Naive thymus-derived CD8-positive, alpha-beta T cell (primary cell): ENCODE measurements at places on chromosomes 6 and 20. TPM values are rescaled to one million over a fixed set of nuclear protein-coding genes. Genes with fewer than 3 reads are reported as not detected.

GRCh38 chr6:14912226-14912625, 333.6 kb upstream of the JARID2 start:
- DNase-seq, result no peak
- H3K36me3 ChIP-seq, result no peaks in the 10 kb centered on the region
- H3K27ac ChIP-seq, result no peak overlapping the region
- peaks cover 23% of the 10 kb centered on the region for H3K4me1 ChIP-seq

- no peak for DNase-seq
- H3K4me3 ChIP-seq, result no peak overlapping the region
- no peak overlapping the region for H3K27ac ChIP-seq
- peaks cover 18% of the 10 kb centered on the region for H3K4me1 ChIP-seq
- peaks cover 28% of the 10 kb centered on the region for H3K27me3 ChIP-seq
These were observed 3.3 kb upstream of the AARS2 start for GRCh38 chr6:44316481-44316880.

DNA sequence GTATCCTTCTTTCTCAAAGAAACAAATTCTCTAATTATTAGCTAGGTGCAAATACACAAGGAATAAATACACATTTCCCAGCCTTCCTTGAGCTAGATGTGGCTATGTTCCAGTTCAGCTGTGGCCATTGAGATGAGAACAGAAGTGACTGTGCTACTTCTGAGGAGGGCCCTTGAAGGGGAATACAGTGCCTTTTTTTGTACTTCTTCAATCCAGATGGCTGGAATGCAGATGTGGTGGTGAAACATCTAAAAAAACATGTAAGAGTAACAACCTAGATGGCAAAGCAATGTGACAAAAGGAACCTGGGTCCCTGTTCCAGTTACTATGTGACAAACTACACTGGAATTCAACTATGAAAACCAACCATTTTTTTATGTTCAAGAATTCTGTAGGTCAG, 115.4 kb upstream of the DST start:
- H3K27me3 ChIP-seq, result no peaks in the 10 kb centered on the region
- H3K27ac ChIP-seq, result no peak overlapping the region
- H3K4me1 ChIP-seq, result no peaks in the 10 kb centered on the region
- H3K4me3 ChIP-seq, result no peak overlapping the region

DNA sequence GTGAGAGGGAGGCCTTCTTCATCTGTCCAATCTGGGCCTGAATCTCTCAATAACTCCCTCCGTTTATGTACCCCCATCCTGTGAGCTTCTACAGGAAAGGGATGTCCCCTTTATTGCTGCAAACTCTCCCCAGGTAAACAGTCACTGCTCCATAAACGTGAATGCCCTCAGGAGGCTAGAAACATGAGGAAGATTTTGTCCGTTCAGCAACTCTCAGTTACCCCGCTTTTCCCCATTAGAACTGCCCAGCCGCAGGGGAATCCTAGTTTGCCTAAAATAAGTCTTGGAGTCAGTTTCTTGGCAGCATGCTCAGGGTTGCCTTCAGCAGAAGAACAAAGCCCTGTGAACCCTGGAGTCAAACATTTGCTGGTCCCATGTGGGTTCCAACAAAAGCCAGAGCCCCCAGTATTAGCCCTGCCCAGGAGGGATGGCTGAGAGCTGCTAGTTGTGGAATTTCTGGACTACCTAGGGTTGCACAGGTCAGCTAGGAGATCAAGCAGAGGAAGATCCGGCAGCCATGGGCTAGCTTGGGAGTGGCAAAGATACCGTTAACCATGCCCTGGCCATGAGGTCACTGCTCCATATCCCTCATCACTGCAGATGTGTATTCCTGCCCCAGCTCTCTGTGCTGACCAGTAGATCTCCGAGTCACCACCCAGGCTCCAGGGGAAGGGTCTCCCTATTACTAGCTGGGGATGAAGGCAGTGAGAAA, 640 bp downstream of the LRRN4 start:
- H3K27me3 ChIP-seq, result peaks cover 59% of the 10 kb centered on the region
- no peak for DNase-seq
- no peaks in the 10 kb centered on the region for H3K36me3 ChIP-seq
- peak overlapping the region; percentile 57 for H3K4me3 ChIP-seq

DNA sequence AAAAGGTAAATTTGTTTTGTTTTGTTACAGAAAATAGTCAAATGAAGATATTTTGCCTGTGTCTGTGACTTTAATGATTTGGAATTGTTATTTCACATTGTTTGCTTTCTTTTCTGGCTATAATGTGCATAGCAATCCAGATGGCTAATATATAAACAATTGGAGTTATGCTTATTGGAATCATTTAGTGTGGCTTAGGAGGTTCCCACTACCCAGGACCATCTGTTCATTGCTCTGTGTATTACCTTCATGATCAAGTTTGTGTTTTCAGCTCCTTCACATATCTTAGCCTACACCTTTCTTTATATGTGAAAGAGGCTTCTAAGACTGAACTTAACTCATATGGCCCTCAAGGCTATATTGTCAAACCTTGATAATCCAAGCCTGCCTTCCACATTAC, 232.9 kb downstream of the BCKDHB start:
- no peaks in the 10 kb centered on the region for H3K27me3 ChIP-seq
- H3K27ac ChIP-seq, result no peak overlapping the region
- peaks cover 6% of the 10 kb centered on the region for H3K4me1 ChIP-seq
- DNase-seq, result no peak
- H3K4me3 ChIP-seq, result no peak overlapping the region

GRCh38 chr20:62985444-62985778, 21.4 kb downstream of the BHLHE23 start:
- H3K27ac ChIP-seq, result no peak overlapping the region
- no peaks in the 10 kb centered on the region for H3K27me3 ChIP-seq
- peaks cover 27% of the 10 kb centered on the region for H3K4me1 ChIP-seq
- no peak overlapping the region for H3K4me3 ChIP-seq
- H3K36me3 ChIP-seq, result no peaks in the 10 kb centered on the region

DNA sequence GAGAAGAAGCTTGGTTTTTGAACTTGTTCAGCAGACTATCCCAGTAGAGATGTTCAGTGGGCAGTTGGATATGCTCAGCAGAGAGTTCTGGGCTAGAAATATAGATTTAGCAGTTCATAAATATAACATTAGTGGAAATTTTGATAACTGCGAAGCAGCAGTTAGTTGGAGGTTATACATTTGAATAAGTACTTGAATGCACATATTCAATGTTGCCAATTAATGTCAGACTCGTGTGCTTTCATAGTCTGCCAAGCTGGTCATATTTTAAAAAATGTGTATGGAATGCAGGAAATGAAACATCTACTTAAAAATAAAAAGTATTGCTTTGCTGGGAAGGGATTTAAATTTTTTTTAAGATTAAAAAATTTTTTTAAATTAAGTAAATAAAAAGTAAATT, 92.5 kb upstream of the E2F3 start:
- no peak overlapping the region for H3K27ac ChIP-seq
- H3K4me1 ChIP-seq, result no peaks in the 10 kb centered on the region
- DNase-seq, result no peak
- no peak overlapping the region for H3K4me3 ChIP-seq

- H3K4me3 ChIP-seq, result no peak overlapping the region
- no peak for DNase-seq
- H3K27ac ChIP-seq, result no peak overlapping the region
These were observed 162.8 kb downstream of the BTBD9 start for GRCh38 chr6:38476888-38477287.

DNA sequence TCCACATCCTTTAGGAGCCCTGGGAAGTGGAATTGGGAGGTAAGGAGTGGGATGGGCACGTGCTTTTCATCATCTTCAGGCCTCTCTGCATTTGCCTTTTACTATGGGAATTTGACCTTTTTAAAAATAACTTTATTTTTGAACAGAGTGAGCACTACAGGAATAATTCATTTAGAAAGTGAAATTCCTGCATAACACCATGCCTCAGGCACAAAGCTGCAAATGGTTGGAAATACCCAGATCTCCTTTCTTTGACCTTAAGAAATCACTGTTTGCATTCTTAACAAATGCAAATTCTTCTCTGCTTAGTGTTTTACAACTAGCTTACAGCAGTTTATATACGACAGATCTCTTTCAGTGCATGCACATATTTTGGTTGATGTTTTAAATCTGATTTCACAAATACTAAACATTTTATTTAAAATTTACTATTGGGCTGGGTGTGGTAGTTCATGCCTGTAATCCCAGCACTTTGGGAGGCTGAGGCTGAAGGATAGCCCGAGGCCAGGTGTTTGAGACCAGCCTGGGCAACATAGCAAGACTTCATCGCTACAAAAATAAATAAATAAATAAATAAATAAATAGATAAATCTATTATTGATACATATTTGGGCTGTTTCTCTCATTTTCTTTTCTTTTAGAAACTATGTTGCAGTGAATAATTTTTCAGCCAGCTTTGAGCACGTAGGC, 24.5 kb downstream of the CST8 start:
- H3K27ac ChIP-seq, result no peak overlapping the region
- DNase-seq, result no peak
- no peaks in the 10 kb centered on the region for H3K27me3 ChIP-seq
- H3K4me3 ChIP-seq, result no peak overlapping the region
- H3K4me1 ChIP-seq, result no peaks in the 10 kb centered on the region

DNA sequence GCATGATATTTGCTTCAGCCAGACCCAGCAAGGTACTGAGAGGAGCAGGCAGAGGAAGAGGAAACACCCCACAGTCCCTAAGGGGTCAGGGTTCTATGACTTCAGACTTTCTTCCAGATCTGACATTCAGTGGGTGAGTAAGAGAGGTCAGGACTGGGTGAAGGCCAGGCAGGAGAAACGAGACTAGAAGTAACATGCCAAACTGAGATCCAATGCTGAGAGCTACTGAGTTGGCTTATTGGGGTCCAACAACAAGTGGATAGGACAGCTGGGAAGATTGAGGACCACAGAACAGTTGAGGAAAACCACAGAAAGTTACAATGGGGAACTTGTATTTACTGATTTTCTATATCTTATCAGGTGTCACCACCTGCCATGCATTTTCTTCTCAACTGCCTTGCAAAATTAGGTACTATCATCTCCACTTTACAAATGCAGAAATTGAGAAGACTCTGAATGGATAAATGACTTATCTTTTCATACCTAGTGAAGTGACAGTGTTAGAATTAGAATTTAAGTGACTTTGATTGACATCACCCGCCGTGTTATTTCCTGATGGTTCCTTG, 43.8 kb upstream of the HIVEP1 start:
- H3K36me3 ChIP-seq, result no peaks in the 10 kb centered on the region
- H3K4me1 ChIP-seq, result peaks cover 17% of the 10 kb centered on the region
- H3K27me3 ChIP-seq, result no peaks in the 10 kb centered on the region
- no peak for DNase-seq
- no peak overlapping the region for H3K4me3 ChIP-seq

GRCh38 chr20:38256021-38256420, 4.5 kb downstream of the KIAA1755 start:
- no peak for DNase-seq
- H3K36me3 ChIP-seq, result no peaks in the 10 kb centered on the region
- H3K27ac ChIP-seq, result no peak overlapping the region
- H3K4me1 ChIP-seq, result peaks cover 12% of the 10 kb centered on the region
- no peak overlapping the region for H3K4me3 ChIP-seq

DNA sequence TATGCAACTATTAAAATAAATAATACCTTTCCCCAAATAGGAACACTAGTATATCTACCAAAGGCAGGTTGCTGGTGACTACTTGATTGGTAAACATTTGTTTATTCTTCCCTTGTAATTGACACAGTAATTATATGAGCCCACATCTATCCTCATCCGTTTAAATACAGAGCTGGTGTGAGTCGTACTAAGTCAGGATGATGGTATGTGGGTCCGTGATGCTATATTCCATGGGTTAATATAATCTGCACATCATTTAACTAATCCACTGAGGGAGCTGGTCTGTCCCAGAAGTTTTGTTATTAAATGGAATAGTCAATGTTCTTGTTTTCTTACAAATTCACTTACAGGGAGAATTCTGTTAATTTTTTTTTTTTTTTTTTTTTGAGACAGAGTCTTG, 164.0 kb upstream of the AGPAT4 start:
- DNase-seq, result no peak
- no peak overlapping the region for H3K27ac ChIP-seq
- H3K27me3 ChIP-seq, result peaks cover 2% of the 10 kb centered on the region

DNA sequence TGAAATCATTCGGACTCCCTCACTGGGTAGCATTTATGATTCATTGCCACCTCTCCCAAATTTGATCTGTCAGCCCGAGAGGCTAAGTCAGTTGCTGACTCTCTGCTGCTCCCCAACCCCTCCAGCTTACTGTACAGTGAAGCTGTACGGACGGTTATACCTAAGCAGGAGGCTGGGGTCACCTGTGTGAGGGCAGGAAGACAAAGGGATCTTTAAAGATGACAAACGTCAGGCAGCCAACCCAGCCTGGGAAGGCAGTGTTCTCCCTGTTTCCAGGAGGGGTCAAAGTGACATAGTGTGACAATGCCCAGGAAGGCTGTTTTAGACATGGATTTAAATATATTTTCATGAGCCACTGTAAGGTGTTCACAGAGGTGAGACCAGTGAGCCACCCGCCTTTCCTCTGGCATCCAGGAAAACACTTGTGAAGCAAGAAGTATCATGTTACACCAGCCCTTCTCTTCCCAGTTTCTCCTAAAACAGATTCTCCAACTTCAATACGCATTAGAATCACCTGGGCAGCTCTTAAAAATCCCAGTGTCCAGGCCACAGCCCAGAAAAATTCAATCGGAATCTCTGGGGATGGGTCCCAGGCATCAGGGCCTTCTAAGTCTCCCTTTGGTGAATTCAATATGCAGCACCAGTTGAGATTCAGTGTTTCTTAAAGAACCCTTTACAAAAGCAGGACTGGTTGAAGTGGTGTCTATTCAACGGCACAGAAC, 6.8 kb upstream of the PAX1 start:
- H3K27ac ChIP-seq, result no peak overlapping the region
- DNase-seq, result no peak
- H3K4me1 ChIP-seq, result peaks cover 2% of the 10 kb centered on the region
- H3K4me3 ChIP-seq, result no peak overlapping the region
- H3K36me3 ChIP-seq, result no peaks in the 10 kb centered on the region
- H3K27me3 ChIP-seq, result peaks cover 38% of the 10 kb centered on the region

The KHDRBS2 gene
- total RNA-seq, result 0.27 TPM

The BLTP3A gene
- total RNA-seq, result 11.1 TPM

The GTSF1L gene
- total RNA-seq, result 0.73 TPM

The OPN5 gene
- not detected for total RNA-seq

The WFDC12 gene
- total RNA-seq, result not detected

The PAQR8 gene
- total RNA-seq, result 28.9 TPM

The DAAM2 gene
- total RNA-seq, result not detected

The SLC4A11 gene
- total RNA-seq, result 1.3 TPM

The TNF gene
- 2.1 TPM for total RNA-seq

The CLPSL2 gene
- not detected for total RNA-seq

The HLA-G gene
- 1.4 TPM for total RNA-seq

The C6orf58 gene
- total RNA-seq, result not detected

The PKIB gene
- total RNA-seq, result 0.65 TPM
